ENCODE measurements at places on chromosomes 3 and 15. TPM values are rescaled to one million over a fixed set of nuclear protein-coding genes. Genes with fewer than 3 reads are reported as not detected.

Gene TNFAIP8L3
- 8.1 TPM for total RNA-seq

Gene FEZF2
- not detected for total RNA-seq

Gene SERPINI2
- total RNA-seq: not detected

Gene SCAANT1
- total RNA-seq: not detected

Gene TMEM45A
- total RNA-seq: 18.8 TPM

Gene EOGT
- 31.8 TPM for total RNA-seq

Gene SEC62
- total RNA-seq: 26.9 TPM

Gene BOC
- 0.72 TPM for total RNA-seq

Gene CFAP100
- not detected for total RNA-seq

Gene SLC7A14
- under 0.01 TPM for total RNA-seq

Gene SHQ1
- total RNA-seq: 15.9 TPM

Gene ZKSCAN7
- 1.3 TPM for total RNA-seq

Gene CCR8
- not detected for total RNA-seq

Gene GPR62
- not detected for total RNA-seq

Gene LEKR1
- not detected for total RNA-seq

Gene CCR9
- not detected for total RNA-seq

Gene DOCK3
- 0.24 TPM for total RNA-seq

Gene PIGZ
- 2.6 TPM for total RNA-seq

Gene SAMD7
- not detected for total RNA-seq

Gene RTP3
- not detected for total RNA-seq

Gene EBLN2
- 2.7 TPM for total RNA-seq

Gene AADACL2
- not detected for total RNA-seq

Gene MLF1
- 4.9 TPM for total RNA-seq

Gene SLC27A2
- 1.4 TPM for total RNA-seq

Gene IQCF5
- total RNA-seq: not detected

Gene PODXL2
- 5.5 TPM for total RNA-seq

Gene CSTA
- total RNA-seq: 324 TPM

Gene C3orf80
- total RNA-seq: under 0.01 TPM

Gene TTLL13
- total RNA-seq: not detected

Gene APOD
- 10.4 TPM for total RNA-seq

Gene FRMD5
- total RNA-seq: 1.7 TPM

Gene TMPRSS7
- total RNA-seq: under 0.01 TPM

Gene KLHL18
- total RNA-seq: 27.2 TPM

Gene DBR1
- 13.0 TPM for total RNA-seq

Gene CHMP2B
- total RNA-seq: 38.4 TPM

Gene SLC9A9
- 3.0 TPM for total RNA-seq

Gene LMOD3
- not detected for total RNA-seq

Gene PDZRN3
- total RNA-seq: 0.24 TPM

Gene SEMA5B
- total RNA-seq: 3.4 TPM

Gene PLXND1
- total RNA-seq: 5.5 TPM

Gene PPIB
- total RNA-seq: 754 TPM
